ENCODE measurements at places on chromosomes 13 and 19.

DNA sequence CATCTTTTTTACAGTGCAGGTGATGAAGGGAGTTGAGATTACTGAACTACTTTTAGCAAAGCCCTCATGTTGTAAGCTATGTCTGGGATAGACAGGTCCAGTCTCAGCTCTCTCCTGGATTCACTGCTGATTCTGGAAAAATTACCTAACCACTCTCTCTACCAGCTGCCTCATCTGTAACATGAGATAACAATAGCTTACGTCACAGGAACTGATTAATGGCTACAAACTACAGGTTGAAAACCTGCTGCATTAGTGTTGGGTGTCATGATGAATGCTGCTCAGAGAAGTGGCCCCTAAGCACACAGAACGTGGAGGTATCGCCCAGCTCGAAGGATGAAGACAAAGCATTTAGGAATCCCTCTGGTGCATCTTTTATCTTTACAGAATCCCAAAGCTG lies 277.8 kb downstream of the ABCC4 start:
- no peak for DNase-seq

GRCh38 chr13:83153848-83154247 lies 728.4 kb downstream of the SLITRK1 start:
- no peak for DNase-seq

DNA sequence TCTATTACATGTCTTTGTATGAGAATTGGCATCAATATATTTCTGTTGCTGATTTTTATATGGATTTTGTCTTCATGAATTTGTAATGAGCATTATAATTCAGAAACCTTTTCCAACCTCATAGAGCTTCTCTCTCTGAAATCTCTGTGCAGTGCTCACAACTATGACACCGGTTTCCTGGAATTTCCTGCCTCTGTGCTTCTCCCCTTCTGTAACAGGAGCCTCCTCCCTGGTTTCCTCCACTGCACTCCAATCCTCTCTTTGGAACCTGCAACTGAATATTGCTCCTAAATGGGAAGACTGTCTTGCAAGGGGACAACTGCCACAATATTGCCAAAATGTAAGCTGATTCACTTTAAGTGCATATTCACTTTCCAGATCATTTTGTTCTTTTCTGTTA lies 1147.9 kb downstream of the UQCRFS1 start:
- no peak for DNase-seq

DNA sequence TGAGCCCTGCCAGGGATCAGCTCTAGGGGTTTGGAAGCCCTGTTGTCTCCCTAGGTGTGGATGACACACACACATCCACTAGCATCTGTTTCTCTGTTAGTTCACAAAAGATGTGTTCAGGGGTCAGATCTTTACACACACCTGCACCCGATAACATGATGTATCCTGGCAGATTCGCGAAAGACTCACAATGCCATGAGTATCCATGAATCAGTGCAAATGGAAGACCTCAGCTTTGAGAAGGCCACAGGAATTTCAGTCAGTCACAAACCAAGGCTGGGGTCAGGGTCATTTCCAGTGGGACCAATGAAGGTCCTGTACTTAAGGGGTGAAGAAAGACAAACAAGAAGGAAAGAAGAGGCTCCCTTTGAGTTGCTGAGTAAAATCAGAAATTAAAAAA lies 898.2 kb downstream of the UQCRFS1 start:
- DNase-seq, result no peak

GRCh38 chr13:23870356-23871140 lies 18.7 kb downstream of the MIPEP start:
- DNase-seq, result no peak

All from RPMI7951 (cell line).